T-helper 2 cell (primary cell): ENCODE measurements at places on chromosomes 5 and 9.

DNA sequence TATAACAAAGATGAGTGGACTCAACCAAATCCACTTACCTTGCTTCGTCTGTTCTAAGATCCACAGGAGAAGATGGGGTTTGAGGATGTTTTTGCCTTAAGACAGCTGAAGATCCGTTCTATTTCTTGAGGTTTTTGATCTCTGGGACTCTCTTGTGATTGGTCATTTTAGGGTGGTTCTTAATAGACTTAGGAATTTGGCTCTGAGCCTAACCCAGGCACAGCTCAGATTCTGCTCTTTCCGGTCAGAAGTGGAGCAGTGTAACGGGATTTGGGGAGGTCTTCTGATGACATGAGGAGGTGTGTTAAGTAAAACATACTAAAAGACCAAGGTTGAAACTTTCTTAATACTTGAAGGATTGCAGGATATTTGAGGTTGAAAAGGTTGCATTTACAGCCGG lies 166.9 kb downstream of the DMRT2 start:
- DNase-seq, result no peak

GRCh38 chr5:124524552-124525232 lies 221.7 kb downstream of the ZNF608 start:
- DNase-seq, result peak; percentile 12

- no peak for DNase-seq
Observed at GRCh38 chr5:112640546-112640945, 97.1 kb upstream of the APC start.

DNA sequence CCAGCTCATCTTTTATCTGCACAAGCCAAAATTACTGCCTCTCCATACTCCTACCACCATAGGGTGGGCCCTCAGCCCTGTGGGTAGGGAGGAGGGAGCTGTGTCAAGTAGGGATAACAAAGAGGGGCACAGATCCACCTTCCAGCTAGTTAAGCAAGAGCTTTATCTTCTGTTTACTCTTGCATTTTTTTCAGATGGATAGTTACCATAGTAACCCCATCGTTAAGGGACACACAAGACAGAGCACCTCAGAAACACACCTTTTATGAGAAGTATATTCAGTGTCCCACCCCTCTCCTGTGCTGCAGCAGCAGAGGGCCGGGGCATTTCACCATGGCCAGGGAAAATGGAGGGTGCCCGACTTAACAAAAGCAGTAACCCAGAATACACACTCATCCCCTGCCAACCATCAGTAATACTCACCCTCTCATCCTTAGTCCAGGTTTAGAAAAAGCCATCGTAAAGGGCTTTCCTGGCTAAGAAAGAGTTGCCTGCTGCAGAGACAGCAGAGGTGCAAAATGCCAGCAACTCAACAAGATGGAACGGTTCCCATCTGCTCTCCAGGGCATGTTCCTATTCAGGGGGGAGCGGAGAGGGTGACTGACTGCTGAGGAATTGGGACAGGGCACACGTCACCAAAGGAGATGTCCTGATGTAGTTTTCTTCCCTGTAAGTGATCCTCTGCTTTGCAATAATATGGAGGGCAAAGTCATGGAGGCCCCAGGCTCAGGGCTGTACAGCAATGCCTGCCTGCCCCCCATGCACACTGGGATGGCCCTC lies 25.1 kb downstream of the MACROH2A1 start:
- DNase-seq, result no peak

DNA sequence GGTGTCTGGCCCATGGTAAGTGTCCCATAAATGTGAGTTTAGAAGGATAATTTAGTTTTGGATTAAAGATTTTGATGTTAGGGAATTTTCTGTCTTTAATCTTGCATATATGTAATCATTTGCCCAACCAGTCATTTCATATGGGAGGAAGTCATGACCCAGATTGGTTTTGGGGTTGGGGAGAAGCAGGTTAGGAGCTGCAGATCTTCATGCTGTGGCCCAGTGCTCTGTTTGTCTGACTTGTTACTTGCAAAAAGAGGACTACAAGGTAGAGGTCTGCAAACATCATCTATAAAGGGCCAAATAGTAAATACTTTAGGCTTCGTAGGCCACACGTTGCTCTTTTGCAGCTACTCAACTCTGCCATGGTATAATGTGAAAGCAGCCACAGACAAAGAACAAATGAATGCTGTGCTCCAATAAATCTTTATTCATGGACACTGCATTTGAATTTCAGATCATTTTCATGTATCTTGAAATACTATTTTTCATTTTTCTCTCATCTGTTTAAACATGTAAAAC lies 16.8 kb downstream of the OSTF1 start:
- no peak for DNase-seq

GRCh38 chr9:121674017-121674416 lies 22.6 kb downstream of the DAB2IP start:
- no peak for DNase-seq

DNA sequence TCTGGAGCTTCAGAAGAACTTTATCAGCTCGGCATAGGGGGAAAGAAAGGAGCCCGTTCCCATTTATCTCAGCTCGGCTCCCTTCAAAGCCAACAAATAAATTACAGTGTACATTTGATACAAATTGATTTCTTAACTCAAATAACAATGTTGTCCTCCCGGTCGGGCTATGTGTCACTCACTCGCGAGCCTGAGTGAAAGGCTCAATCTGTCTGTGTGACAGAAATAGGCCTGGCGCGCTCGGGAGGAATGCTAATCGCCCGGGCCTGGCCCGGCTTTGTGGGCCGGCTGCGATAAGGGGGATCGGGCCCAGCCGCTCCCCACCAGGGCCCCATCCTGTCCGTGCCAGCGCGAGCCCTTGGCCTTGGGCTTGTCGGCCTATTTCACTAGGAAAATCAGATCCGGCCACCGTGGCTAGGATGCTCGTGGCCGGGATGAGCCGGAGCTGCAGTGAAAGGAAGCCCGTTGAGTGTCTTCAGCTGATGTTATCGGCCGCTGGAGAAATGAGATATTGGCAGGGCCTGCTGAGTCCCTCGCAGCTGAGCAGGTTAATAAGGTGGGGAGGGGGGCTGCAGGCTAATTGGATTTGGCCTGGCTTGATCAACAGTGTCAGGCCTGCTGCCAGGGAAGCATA lies 258.7 kb downstream of the IRX1 start:
- DNase-seq, result no peak

DNA sequence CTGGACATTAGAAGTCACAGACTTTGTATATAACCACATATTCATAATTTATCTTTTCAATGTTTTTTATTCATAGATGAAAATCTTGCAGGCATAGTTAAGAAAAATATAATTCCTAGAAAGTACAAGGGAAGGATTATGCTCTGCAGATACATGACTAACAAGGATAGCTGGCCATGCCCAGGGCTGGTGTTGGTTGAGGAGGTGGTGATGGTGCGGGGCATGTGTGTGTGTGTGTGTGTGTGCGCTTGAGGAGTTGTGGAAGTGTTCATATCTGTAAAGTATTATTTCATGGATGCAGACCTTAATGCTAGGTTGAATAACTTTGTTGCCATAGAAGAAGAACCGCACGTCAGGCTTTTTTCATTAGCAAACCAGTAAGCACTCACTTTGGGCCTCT lies 1.3 kb downstream of the S1PR3 start:
- DNase-seq, result no peak

- no peak for DNase-seq
Observed at GRCh38 chr9:77956555-77956954, 75.1 kb downstream of the GNAQ start.

GRCh38 chr9:86246752-86247161 lies 12.7 kb downstream of the C9orf153 start:
- no peak for DNase-seq

- DNase-seq, result no peak
Observed at GRCh38 chr5:107889387-107889786, 218.7 kb upstream of the EFNA5 start.

DNA sequence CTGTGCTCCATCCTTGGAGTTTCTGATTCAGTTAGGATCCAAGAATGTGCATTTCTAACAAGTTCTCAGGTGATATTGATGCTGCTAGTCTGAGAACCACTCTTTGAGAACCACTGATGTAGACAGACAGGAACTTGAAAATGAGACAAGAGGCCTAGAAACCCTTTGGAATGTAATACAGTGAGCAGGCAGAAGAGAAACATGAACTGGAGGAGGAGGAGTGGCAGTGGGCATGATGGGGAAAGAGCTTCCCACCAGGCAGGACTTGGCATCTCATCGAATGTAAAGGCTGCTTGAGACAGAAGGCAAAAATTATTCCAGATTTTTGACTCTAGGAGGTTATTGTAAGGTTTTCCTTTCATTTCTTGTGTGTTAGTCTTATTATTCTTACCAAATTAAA lies 295.8 kb upstream of the SGCD start:
- no peak for DNase-seq

DNA sequence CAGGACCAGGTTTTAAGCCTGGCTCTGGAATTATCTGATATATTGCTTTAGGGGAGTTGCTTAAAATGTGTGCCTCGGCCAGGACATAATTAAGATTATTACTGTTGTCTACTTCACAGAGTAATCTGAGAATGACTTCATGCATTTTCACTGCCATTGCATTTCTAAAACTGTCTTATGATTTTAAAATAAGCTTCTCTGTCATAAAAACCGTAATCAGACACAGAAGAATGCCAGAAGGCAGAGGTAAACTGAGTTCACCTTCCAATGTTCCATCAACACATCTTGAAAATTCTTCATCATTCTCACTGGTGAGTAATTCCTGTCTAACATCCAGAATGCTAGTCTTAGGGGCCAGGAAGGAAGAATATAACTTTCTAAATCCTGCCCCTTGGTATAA lies 47.1 kb downstream of the ISOC1 start:
- no peak for DNase-seq

- DNase-seq, result no peak
Observed at GRCh38 chr5:100913298-100913697, 10.2 kb upstream of the ST8SIA4 start.

- DNase-seq, result no peak
Observed at GRCh38 chr5:176166427-176166826, 71.8 kb upstream of the SIMC1 start.

DNA sequence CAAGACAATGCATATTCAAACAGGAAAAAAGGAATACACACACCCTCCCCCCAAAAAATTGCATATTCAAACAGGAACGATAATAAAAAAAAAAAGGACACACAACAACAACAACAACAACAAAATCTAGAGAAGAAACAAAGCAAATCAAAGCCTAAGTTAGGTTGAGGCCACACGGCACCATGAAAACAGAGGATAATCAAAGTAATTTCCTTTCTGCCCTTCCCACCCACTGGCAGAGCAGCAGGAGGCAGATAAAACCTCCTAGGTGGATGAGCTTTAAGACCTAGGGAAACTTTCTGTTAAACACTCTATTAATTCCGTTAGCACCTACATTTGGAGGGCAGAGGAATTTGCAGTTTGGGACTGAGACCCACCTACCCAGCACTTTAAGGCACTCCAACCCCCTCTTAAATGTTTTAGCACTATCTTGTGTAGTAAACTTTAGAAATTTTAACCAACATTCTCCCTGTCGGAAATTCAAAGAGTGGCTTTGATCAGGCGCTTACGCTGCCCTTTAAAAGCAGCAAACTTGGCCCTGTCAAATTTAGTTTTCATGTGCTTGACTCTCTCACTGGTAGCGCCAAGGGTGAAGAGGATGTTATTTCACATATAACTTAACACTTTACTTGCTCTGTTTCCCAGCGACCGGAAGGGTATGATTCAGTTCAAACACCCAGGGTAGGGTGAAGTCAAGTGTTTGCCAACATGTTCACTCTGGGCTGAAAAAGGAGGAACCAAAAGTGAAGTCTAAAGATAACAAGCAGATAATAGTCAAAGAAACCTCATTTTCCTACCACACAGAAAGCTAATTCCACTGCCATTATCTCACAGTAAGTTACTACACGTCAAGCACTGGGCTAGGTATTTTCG lies 9.2 kb downstream of the ENC1 start:
- no peak for DNase-seq

DNA sequence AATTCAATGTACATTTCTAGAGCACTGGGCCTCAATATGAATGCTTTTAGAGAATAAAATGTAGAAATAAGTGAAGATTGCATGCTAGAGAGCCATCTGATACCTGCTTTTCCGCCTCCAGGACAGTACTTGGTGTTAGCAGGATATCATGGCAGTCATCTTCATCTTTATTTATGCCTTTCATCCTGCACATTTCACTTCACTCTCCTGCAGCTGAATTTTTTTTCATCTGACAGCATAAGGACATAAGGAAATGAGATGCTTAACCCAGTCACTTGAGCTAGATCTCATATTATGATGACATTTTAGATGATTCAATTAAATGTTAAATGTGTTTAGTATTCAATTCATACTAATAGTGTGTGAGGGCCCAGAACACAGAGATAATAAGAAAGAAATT lies 162.6 kb downstream of the PARP8 start:
- DNase-seq, result no peak

GRCh38 chr9:137031904-137032640 lies at the start of gene FUT7:
TSS of gene FUT7 (minus strand) at chr9:137032088. CDS start at chr9:137031991, 97 bp downstream.
- DNase-seq, result no peak

DNA sequence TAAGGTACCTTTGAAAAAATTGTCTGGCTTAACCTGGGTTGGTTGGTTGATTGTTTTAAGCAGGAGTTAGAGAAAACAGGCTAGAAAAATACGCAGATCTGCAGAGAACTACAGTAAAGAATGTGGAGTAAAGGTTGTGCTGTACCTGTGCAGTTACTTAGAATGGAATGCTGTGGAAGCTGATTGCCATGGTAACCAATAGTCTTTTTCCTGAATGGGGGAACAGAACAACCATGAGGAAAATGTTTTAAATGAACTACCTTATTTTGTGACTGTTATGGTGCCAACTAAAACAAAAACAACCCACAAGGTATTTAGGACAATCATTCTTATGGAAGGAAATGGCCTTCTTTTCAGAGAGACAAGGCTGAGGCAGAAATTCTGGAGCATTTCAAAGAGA lies 4.8 kb upstream of the HOMER1 start:
- DNase-seq, result no peak

DNA sequence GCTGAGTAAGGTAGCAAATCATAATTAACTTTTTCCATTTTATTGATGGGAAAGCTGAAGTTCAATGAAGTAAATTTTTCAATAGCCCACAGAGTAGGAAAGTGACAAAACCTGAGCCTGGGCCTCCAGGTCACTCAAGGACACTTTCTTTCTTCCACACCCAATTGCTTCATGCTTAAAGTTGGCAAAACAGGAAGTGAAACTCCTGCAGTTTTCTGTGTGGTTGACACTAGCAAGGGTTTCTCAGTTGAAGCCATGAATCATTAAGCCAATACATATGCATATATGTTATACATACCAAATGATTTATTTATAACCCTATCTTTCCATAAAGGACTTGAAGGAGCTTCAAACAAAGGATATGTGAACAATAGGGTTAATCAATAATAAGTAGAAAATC lies 13.9 kb downstream of the TLR4 start:
- peak; percentile 41 for DNase-seq

GRCh38 chr9:78031444-78031892 lies at the start of gene GNAQ:
TSS of gene GNAQ (minus strand) at chr9:78031811. CDS start at chr9:78031235, 576 bp downstream.
- no peak for DNase-seq

DNA sequence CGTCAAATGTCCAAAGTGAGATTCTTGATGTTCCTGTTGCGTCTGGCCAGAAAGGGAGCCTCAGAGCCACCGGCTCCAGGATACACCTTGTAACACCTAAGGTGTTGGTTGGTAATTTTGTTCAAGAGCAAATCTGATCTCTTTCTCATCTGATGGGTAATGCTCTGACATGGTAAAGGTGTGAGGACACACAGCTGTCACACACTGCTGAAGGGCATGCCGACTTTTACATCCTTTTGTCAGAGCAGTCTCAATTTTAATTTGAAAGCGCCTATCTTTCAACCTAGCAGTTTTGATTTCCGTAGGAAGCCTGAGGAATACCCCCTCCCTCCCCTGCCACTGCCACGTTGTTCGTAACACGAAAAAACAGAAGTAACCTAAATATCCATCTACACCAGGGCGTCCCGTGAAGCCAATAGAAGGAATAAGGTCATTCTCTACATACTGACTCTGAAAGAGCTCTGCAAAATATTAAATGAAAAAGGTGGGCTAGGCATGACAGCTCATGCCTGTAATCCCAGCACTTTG lies 57.4 kb downstream of the TSTD2 start:
- DNase-seq, result no peak
